A172 (cell line): ENCODE measurements at places on chromosomes 7 and 10.

GRCh38 chr10:48406204-48406603 lies 99.7 kb downstream of the MAPK8 start:
- DNase-seq = peak; percentile 70

DNA sequence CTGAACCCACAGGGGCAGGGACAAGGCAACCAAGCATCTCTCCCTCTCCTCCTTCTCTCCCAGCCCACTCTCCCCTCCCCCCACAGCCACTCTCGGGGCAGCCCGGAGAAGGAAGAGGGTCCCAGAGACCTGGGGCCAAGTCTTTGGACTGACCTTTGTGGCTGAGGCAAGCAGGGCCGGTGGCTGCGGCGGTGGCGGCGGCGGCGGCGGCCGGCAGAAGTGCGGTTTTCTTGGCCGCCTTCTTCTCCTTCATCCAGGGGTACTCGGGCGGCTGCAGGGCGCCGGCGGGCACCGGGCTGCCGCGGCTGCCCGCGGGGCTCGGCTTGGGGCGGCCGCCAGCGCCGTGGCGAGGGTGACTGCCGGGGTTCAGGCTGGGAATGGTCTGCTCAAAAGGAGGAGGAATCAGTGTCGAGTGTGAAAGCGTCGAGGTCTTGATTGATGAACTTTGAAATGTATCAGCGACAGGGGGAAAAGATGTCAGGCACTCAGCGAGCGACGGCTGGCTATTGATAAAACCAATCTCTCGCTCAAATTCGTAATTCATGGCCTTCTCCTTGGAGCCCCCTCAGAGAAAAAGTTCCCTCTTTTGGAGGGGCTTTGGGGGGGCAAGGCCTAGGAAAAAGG lies 414 bp downstream of the HOXA2 start:
- no peak for DNase-seq

GRCh38 chr7:87599336-87599735 lies 1.3 kb downstream of the ABCB1 start:
- DNase-seq = no peak

GRCh38 chr10:102796407-102797176 lies 40.6 kb downstream of the CYP17A1 start:
- DNase-seq = peak; percentile 37

GRCh38 chr10:96325719-96326373 lies 21.6 kb downstream of the DNTT start:
- DNase-seq = no peak

GRCh38 chr7:130699686-130700085 lies 13.3 kb upstream of the TSGA13 start:
- no peak for DNase-seq
